Gastroesophageal sphincter (tissue), 4 donors: ENCODE measurements at places on chromosomes 7 and 10.

DNA sequence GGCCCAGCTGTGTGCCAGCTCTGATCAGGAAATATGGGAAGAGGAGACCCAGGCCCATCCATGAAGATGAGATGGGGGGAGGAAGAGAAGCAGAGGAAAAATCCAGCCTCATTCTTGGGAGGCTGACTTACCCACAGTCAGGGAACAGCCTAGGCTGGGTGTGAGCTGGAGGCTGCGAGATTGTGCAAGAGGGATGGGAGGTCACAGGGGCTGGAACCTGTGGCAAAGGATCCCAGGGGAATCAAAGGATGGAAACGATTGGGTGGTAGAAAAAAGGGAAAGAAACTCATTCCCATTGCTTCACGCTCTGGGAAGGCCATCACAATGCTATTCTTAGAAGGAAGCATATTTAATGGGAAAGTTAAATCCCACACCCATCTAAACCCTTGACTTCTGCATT is 26.7 kb upstream of the CRHR2 start:
- peak; percentile 88 for ATAC-seq

DNA sequence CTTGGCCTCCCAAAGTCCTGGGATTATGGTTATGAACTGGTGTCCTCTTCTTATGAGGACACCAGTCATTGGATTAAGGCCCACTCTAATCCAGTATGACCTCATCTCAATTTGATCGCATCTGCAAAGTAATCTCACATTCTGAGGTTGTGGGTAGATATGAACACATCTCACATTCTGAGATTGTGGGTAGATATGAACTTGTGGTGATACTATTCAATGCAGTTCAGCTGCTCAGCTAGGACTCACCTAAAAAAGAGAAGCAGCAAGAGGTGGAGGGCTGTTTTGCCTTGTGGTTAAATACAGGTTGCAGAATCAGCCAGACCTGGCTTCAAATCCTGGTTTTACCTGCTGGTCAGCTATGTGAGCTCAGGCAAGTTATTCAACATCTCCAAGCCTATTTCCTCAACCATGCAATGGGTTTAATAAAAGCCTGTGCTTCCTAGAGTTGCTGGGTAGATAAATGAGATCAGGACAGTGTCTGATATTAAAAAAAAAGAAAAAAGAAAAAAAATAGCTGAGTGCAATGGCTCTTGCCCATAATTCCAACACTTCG is 8.5 kb upstream of the BAG3 start:
- ATAC-seq, result no peak

DNA sequence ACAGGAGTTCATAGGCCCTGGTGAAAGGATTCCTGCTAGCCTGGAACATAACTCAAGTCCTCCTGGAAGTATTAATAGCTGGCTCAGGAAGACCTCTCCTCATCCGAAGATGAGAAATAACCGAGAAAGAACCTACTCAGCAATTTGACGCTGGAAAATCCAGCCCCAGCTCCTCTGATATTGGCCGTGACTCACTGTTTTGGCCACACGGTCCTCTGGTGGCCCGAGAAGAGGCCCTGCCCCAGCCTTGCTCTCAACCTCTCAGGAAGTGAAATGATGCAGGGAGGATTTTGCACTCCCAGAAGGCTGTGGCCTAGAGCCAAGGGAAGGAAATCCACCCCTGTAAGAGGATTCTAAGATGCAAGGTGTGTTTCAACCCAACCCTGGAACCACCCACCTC is 121.6 kb downstream of the MTPAP start:
- peak; percentile 53 for ATAC-seq

DNA sequence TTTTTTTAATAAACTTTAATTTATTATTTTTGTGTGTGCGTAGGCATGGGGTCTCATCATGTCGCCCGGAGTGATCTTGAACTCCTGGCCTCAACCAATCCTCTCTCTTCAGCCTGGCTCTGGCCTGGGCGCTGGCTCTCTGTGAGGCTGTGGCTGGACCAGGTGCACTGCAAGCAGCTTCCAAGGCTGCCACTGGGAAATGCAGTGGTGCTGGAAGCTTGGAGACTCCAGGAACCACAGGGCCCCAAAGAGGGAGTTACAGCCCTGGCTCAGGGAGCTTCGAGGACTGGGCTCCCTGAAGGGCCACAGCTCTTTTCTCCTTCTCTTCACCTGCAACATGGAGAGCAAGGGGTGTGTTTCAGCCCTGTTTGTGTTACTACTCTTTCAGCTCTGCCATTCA is 36.7 kb upstream of the BNIP3 start:
- no peak for ATAC-seq

DNA sequence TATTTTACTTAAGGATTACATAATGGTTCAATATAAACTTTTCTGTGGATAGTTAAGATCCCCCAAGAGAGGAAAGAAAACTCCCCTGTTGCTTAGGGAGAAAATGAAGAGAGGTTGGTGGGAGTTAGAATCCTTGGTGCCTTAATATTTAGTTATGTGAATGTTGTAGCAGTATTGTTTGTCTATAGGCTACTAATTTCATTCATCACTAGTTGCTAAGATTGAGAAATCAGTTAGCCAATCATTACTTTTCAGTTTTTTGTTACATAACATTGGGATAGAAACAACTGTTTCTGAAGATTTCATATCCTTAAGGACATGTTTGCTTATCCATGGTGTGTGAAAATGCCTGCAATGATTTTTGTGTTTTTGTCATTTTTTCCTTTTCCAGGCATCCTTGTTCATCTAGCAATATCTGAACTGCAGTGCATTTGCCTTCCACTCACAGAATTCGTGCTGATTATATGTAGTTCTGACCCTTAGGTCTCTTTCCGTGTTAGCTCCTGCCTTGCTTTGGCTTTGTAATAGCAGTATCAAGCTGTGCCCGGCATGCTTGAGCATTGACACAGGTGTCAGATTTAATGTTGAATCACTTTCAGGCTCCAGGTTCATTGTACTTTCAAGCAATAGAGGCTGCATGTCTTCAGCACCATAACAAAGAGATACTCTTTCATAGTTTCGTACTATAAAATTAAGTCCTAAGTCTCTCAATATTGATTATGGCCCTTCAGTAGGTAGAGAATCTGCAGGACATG is 85.0 kb downstream of the PODXL start:
- no peak for ATAC-seq

DNA sequence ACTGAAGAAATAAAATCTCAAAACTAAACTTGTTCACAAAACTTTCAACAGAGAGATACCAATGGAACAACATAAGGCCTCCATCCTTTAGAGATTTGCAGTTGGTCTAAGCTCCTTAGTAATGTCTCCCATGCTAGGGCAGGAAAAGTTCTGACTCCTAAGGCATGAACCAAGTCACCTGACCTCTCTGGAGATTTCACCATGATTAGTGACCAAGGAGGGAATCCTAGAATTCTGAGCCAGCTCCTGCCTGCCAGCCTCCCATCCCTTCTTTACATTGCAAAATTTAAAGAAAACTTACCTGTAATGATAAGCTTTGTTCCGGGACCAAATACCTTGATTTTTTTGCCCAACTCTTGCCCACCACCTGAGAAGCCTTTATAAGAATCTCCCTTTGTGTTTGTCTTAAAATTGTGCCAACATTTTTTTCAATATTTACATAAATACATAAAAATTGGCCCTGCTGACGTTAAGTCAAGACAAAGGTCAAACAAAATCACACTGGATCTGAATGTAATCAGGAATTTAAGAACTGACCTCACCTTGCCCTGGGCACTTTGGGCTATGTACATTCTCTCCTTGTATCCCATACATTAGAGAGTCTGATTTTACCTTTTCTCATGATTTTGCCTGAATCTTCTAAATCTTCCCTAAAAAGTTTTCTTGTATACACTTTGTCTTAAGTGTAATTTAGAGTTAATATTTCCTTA is at the start of gene TARP:
TSS of gene TARP (minus strand) at position 351 of the 710 bp plus-strand sequence.
- ATAC-seq, result no peak

DNA sequence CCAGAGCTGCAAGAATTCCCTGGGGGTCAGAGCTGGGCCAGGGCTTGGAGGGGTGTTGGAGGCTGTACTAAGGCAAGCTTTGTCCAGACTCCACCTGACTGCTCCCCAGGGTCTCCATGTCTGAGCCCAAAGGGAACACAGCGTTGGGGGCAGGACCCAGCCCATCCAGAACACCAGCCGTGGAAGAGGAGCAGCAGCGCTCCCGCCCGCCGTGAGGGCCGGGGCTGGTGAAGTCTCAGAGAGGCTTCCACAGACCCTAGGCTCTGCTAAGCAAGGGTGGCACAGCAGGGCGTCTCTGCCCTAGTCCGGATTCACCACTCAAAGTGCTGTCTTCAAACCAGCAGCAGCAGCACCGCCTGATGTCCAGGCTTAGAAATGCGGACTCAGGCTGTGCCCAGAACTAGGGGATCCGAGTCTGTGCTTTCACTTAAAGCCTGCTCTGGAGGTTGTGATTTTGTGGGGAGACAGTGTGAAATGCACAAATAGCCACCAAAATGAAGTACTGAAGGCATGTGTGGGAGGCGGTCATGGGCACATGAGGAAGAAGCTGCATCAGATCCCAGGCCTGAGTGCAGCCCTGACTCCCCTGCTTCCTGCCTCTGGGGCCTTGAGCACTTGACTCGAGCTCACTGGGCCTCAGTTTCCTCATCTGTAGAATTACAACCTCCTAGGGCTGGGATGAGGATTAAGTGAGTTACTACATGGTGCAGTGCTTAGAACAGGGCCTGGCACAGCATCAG is 16.6 kb upstream of the AQP1 start:
- no peak for ATAC-seq

GRCh38 chr10:100362570-100363496 is 15.8 kb downstream of the SCD start:
- no peak for ATAC-seq

- peak; percentile 48 for ATAC-seq
These were observed 1.3 kb downstream of the FGFR2 start for GRCh38 chr10:121596689-121597503.

DNA sequence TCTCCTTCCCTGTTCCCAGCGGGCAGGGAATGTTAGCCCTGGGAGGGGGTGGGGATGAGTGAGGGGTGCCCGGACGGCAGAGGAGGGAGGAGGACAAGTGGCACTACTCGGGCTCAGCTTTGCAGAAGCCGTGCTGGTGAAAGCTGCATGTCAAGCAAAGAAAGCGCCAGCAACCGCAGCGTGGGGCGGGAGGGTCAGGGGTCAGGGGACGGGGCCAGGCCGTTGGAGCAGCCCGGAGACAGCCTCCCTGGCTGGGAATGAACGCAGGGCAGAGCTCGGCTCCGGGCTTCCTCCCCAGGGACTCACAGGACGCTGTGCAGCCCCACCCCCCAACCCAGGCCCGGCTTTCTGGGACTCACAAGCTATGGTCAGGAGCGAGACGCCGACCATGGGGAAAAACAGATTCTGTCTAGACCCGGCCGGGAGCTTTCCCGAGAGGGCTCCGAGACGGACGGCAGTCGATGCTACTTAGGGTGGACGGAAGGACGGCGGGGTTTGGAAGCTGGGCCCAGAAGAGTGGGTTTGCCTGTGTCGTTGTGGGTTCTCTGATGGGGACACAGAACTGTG is 113.4 kb downstream of the VIPR2 start:
- peak; percentile 40 for ATAC-seq

GRCh38 chr10:107415446-107415845 is 250.9 kb upstream of the SORCS1 start:
- ATAC-seq, result no peak

GRCh38 chr7:117383483-117384189 is 43.7 kb downstream of the ASZ1 start:
- ATAC-seq, result no peak

GRCh38 chr10:49740346-49741107 is 21.6 kb downstream of the OGDHL start:
- no peak for ATAC-seq
